NCI-H1436 (cell line): ENCODE measurements at places on chromosomes 1 and 21.

DNA sequence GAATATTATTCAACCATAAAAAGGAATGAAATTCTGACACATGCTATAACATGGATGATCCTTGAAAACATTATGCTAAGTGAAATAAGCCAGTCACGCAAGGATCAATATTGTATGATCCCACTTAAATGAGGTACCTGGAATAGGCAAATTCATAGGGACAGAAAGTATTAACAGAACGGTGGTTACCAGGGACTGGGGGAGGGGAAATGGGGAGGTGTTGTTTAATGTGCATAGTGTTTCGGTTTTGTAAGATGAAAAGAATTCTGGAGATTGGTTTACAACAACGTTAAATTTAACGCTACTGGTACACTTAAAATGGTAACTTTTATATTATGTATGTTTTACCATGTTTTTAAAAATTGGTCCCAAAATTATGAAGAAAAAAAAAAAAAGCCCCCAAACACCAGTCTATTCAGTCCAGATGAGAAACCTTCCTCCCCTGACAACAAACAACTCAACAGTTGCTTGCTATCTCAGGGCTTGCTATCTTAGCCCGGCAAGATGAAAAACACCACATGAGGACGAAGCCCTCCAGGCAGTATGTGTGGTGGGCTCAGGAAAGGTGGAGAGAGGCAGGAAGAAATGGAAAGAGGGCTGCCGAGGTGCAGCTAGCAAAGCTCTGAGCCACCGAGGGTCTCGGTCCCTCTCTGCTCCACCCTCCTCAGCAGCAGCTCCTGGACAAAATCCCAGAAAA is 8.5 kb downstream of the NUAK2 start:
- no peak for DNase-seq

GRCh38 chr1:159473335-159473734 is 33.8 kb downstream of the OR10J1 start:
- no peak for DNase-seq

GRCh38 chr1:116243333-116244054 is 129.6 kb upstream of the ATP1A1 start:
- no peak for DNase-seq

- no peak for DNase-seq
Measured at GRCh38 chr1:32998997-32999396, 34.4 kb upstream of the RNF19B start.

- no peak for DNase-seq
Measured at GRCh38 chr21:42931560-42932235, 6.3 kb upstream of the ERVH48-1 start.

GRCh38 chr1:180888870-180889269 is 23.8 kb upstream of the KIAA1614 start:
- DNase-seq = no peak

DNA sequence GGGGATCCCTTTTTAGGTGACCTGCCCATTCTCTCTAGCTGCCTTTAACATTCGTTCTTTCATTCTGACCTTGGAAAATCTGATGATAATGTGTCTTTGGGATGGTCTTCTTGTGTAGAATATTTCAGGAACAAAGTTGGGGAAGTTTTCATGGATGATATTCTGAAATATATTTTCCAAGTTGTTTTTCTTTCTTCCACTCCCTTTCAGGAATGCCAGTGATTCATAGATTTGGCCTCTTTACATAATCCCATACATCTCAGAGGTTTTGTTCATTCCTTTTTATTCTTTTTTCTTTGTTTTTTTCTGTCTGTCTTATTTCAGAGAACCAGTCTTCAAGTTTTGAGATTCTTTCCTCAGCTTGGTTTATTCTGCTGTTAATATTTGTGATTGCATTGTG is 13.9 kb upstream of the SCMH1 start:
- DNase-seq = no peak

- DNase-seq = no peak
Measured at GRCh38 chr1:172674831-172675613, 16.1 kb downstream of the FASLG start.

DNA sequence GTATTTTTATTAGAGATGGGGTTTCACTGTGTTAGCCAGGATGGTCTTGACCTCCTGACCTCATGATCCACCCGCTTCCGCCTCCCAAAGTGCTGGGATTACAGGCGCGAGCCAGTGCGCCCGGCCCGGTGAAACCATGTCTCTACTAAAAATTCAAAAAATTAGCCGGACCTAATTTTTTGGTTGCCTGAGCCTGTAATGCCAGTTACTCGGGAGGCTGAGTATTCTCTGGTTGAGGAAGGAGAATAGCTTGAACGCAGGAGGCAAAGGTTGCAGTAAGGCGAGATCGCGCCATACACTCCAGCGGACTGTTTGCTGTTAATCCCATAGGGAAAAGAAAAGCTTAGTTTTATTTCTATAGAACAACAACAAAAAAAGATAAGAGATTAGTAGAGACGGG is 29.9 kb upstream of the HJV start:
- DNase-seq = no peak

DNA sequence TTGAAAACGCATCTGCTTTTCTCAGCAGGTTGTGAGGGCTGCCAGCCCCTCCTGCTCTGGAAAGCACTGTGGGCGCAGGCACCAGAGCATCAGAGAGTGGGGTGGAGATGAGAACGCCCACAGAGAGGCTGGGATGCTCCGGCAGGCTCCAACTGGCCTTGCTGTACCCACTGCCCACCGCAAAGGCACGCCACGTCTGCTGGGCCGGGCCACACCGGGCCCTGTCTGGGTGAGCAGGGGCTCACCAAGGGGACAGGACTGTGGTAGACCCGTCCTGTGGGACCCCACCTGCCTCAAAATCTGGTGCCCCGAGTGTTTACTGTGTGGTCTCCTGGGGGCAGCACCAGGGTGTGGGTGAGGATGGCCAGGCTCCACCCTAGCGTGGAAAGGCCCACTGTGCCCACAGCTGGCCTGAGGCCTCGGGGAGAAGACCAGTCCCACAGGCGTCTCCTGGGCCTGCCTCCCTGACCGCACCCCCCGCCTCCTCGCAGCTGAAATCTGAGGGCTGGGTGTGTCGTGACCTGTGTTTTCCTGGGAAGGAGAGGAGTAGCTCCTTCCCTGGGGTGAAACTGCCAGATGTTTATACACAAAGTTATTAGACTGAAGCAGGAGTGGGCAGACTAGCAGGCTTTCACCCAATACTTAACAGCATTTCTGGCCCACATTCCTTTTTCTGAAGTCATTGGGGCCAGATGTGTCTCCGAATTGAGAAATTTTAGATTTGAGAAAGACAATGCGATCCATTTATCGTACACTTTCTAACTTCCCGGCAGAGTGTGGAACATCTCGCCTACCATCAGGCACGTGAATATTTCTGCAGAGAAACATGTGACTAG is 53.8 kb downstream of the STUM start:
- DNase-seq = no peak

- DNase-seq = no peak
Measured at GRCh38 chr1:220056374-220056773, 10.1 kb upstream of the EPRS1 start.

GRCh38 chr1:163570071-163570470 is 248.3 kb downstream of the NUF2 start:
- DNase-seq = no peak

- DNase-seq = no peak
Measured at GRCh38 chr1:185732951-185733350, 1.2 kb upstream of the HMCN1 start.

GRCh38 chr1:46315669-46316403 is 12.3 kb downstream of the UQCRH start:
- DNase-seq = no peak
